ENCODE measurements at places on chromosomes 5 and 9.

DNA sequence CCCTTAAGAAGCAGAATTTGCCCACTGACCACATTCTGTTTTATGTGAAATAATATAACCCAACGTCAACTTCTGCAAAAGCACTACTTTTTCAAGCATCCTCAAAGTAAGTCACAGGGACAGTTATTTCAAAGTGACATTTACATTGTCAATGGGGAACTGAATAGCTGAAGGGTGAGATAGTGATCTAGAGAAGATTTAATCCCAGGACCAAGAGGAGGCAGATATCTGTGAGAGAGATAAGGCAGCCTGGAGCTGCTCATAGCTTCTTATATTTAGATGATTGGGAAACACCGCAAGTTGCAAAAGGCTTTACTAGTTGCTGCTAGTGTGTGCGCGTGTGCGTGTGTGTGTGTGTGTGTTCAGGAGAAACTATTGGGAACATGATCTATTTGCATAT lies 210.4 kb upstream of the RFX3 start:
- no peak for DNase-seq

- no peak for DNase-seq
These were observed 10.8 kb downstream of the SDHA start for GRCh38 chr5:228886-229285.

DNA sequence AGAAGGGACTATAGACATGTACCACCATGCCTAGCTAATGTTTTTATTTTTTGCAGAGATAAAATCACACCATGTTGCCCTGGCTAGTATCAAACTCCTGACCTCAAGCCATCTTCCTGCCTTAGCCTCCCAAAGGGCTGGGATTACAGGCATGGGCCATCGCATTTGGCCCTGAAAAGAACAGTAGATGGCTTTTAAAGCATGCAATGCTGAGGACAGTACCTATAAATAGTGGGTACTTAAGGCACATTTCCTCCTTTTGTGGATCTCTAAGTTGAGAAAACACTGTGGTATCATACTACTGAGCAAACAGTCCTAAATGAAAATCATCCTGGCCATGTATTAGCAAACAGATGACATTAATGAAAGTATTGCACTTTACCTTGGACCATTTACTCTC lies 119.4 kb downstream of the TTC39B start:
- DNase-seq = no peak

DNA sequence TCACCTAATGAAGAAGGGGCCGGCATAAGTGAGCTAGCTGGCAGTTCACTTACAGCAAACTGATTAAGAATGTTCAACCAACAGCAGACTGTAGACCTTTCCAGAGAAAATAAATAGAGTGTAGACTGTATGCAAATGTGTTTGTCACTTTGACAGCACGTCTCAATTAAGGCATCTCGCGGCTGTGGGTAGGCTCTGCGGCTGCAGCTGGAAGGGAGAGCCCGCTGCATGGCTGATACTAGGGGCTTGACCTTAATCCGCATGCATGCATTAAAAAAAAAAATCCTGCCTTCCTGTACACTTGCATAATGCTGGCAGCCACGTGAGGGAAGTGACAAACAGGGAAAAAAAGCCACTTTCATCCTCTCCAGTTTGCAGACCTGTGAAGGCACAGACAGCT lies 82.3 kb downstream of the CRB2 start:
- no peak for DNase-seq

GRCh38 chr5:34061993-34062392 lies 19.0 kb upstream of the C1QTNF3 start:
- DNase-seq = no peak

- DNase-seq = peak; percentile 67
These were observed 30.1 kb downstream of the QRFP start for GRCh38 chr9:130866474-130866965.

GRCh38 chr9:91698266-91698665 lies 251.8 kb downstream of the ROR2 start:
- DNase-seq = no peak

DNA sequence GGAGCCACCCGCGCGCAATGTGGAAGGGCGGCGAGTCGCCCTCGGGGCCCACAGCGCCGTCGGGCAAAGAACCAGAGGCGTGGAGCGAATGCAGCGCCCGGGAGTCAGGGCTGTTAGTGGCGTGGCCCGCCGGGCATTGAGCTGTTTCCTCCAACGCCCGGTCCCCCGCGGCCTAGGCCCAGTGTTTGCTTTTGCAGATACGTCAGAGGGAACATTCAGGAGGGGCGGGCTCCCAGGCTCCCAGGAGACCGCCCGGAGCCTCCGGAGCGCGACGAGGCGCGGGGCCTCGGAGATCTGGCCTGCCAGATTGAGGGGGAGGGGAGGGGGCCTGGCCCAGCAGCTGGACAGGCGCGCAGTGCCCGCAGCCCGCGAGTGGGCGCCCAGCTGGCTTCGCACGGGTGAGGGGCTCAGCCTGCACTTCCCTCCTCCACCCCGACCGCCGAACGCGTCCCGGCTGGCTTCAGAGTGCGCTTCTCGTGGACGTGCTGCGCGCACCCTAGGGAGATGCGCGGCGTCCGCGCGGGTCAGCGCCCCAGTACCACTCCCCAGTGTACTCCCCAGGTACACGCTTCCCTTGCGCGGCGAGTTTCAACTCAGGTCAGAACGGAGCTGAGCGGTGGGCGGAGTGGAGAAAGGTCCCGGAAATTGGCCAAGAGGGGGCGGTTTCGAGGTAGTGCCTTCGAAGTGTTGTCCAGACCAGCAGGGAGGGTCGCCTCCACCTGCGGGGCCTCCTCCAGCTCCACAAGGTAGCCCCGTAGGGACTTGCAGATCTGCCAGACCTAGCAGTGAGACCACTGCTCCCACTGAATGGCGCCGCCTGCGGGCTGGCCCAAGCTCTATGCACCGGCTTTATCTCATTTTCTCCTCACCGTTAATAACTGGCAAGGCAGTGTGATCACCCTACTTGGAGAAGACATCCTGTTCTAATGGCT lies 130.4 kb downstream of the TMEM174 start:
- DNase-seq = no peak

DNA sequence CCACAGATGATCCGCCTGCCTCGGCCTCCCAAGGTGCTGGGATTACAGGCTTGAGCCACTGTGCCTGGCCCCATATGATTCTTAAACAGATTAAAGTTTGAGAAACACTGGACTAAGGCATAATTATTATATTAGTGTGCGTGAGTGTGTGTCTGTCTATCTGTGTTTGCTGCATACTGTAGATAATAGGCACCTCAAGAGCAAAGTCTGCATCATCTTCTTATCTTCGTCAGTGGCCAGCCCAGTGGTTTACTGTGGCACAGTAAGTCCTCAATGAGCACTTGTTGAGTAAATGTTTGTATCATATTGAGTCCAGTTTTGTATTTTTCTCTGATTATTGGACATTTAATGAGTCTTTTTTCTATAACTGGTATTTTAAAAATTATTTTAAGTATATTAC lies 81.7 kb downstream of the ITGA1 start:
- no peak for DNase-seq

GRCh38 chr9:114367366-114367765 lies 20.4 kb downstream of the AKNA start:
- no peak for DNase-seq

- peak; percentile 12 for DNase-seq
These were observed 48.6 kb upstream of the SH3PXD2B start for GRCh38 chr5:172502969-172503368.

DNA sequence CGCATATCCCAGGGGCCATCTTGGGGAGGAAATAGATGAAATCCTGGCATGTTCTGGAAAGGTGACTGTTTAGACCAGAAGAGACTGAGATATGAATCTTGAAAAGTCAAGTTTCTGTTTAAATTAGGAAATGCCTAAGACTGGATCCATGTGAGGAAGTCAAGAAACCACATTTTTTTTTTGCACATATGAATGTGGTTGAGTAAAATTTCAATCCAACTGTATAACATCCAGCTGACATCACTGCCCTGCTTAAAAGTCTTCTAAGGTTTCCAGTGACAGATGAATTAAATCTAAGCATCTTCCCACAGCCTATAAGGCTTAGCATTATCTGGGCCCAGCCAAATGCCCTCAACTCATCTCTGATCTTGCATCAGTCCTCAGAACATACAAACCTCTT lies 47.7 kb upstream of the TCERG1 start:
- DNase-seq = no peak

DNA sequence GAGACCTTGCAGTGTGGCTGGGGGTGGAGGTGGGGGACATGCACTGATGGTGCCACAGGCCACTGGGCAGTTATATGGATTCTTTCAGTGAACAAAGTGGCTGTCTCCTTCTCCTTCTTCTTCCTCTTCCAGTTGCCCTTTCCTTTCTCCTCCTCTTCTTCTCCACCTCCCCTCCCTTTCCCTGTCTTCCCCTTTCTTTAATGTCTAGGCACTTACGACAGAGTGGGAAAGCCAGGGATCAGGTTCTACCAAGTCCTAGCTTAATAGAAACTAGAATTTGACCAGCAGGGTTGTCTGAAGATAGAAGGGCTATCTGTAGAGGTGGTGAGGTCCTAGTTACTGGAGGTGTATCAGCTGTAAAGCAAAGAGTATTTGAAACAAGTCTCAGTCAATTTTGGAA lies 62.8 kb downstream of the COL15A1 start:
- DNase-seq = no peak

DNA sequence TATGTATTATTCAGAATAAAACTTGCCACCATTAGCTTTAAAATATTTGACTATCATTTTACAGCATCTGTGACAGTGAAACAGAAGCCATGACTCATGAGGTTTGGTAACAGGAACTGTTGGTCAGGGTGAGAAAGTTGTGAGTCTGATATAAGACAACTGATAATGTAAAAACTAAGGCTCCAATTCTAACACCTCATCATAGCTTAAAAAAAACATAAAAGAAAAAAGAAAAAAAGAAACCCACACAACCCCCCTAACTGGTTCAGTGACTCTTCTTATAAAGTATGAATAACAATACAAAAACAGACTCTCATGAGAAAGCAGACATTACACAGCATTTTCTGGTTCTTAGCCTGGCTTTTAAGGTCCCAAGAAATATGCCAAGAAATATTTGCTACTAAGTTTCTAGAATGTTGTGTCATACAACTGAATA lies 85.8 kb downstream of the MRPS27 start:
- DNase-seq = peak; percentile 63

DNA sequence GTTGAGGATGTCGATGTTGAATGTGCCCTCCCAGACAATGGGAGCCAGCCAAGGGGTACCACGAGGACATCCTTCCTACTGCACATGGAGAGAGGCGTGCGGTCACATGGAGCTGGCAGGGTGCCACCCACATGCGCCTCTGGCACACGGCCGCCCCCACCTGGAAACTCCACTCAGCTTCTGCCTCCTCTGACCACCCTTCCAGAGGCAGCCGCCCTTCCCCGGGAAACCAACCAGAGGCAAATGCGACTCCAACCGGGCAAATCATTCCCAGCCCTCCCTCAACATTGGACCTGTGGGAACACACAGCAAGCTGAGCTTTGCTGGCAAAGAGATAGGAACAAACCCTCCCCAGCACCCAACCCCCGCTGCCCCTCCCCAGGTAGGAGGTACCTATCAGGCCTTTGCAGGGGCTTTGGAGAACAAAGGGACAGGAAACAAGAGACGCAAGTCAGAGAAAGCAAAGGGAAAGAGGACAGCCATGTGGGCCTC lies 17.5 kb downstream of the ABO start:
- DNase-seq = no peak

DNA sequence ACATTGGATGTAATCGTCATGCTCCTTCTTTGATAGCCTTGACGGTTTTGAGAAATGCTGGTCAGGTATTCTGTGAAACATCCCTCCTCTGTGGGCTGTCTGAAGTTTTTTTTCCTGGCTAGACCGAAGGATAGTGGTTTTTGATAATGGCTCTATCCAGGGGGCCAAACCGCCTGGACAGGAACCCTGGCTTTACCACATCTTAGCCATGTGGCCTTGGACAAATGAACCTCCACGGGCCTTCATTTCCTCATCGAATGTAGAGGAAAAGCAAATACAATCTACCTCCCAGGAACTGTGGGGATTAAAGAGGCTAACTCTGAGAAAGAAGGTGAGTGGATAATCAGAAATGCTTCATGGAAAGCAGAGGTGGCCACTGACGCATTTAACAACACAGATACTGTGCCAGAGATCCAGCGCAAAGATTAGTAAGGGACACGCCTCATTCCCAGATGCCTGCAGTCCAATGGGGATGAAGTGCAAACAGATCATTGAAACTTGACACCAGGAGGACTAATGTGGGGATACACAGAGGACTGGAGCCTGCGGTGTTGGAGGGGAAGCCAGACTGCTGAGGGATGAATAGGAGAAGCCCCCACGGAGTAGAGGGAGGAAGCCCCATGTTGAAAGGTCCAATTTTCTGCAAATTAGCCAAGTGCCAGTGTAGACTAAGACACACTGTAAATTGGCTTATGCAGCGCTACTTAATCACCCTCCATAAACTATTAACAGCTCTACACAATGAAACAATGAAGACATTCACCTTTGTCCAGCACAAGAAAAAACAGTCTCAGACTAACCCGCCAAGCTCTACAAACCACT lies 41.6 kb downstream of the MYO10 start:
- DNase-seq = no peak

DNA sequence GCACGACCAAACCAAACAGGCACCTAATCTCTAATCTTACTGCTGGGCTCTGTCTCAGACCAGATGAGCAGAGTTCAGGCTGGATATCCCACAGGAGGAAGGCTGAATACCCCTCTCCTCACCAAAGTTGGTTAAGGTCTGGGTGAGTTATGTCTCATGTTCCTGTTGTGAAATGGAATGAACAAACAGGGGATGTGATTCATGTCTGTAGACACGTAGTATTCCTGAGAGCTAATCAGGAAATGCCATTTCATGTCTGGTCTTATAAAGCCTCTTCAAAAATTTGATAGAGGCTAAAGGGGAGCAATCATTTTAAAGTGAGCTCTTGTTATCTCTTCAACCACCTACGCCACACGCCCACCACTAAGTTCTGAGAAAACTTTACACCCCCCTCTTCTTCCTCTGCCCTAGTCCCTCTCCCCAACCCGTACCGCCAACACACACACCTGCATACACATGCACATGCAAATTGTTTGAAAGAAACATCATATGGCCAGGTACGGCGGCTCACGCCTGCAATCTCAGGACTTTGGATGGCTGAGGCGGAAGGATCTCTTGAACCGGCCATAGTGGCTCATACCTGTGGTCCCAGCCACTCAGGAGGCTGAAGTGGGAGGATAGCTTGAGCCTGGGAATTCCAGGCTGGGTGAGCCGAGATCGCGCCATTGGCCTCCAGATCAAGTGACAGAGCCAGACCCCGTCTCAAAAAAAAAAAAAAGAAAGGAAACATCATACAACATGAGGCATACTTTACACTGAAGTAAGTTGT lies 69.8 kb upstream of the RAI14 start:
- no peak for DNase-seq

DNA sequence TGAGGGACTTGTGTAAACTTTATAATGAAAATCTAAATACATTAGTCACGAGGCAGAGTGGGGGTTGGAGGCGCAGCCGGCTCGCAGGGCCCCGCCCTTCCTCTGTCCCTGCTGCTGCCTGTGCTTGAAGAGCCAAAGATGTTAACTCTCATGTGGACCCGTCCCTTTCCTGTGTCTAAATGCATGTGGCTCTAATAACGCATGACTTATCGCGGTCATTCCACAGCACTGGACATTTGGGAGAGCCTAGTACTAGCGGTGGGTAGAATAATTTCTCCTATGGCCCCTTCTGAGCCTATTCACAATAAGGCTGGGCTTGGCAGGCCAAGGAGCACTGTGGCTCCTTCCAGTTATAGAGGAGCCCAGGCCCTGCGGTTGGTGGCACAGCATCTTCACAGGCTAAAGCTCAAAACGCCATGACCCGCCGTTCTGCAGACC lies 82.3 kb upstream of the SIMC1 start:
- DNase-seq = no peak

Measured in activated CD8-positive, alpha-beta memory T cell treated with anti-CD3 and anti-CD28 coated beads, Interleukin-2, amount 10 ng/mL, durations not matched to agents 7 days and 5 days (primary cell).